ENCODE measurements at places on chromosomes 5 and 9.

GRCh38 chr5:82376307-82376706 is 98.2 kb upstream of the RPS23 start:
- no peak for DNase-seq

DNA sequence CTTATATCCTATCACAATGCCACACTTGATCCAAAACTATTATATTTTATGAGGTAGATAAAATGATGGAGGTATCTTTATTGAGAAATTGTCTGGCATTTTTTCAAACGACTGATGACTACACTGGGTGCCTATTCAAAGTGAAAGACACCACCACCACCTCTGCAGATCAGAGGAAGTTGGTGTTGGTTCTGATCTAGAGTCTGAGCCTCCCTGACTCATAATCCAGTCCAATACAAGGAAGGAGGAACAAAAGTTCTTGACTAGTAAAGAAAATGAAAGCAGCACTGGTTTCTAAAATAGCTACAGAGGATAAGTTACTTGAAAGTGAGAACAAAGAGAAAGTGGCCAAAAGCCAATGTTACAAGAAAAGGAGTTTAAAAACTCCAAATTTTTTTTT is 139.9 kb downstream of the RFX3 start:
- DNase-seq: no peak

DNA sequence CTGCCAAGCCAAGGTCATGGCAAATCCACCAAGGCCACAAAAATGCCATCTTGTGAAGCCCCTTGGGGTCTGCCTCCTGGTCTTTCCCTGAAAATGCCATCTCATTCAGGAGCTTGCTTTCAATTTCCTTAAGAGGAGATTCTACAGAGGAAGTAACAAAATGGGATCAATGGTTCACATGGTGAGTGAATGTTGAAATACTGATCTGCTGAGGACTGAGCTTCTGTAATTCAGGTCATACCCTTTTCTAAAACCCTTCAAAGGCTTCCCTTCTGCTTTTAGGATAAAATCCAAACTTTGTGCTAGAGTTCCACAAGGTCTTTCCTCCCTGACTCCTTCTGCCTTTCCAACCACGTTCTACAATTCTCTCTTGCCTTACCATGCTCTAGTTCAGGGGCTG is 24.7 kb upstream of the NR3C1 start:
- DNase-seq: no peak

DNA sequence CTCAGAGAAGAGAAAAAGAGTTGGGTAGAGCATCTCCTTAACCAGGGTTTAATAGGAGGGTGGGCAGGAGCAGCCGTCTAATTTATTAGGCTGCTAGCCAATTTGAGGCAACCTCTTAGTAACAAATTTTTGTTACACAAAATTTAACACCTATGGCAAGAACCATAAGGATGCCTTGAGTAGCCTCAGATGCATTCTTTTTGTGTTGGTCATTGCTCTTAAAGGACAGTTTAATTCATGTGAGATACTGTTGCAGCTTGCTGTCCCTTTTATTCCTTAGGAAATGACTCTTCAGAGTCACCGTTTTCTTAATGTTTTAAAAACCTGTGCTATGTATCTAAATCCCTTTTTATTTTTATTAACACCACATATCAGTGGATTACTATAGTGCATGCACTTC is 255.1 kb downstream of the MAST4 start:
- no peak for DNase-seq

DNA sequence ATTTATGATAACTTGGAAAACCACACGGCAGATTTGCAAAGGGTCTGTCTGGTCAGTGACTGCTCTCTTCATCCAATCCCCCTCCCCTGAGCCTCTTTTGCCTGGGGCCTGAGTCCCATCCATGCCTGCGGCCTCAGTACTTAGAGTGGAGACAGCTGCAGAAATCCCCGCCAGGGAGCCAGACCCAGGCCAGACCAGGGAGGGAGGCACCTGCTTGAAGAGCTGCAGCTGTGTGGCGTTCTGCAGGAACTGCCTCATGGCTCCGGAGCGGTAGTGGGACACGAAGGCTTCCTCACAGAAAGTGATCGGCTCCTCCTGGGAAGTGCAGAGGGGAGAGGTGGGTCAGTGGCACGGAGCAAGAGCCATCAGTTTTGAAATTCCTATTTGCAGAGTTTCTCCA is 101.6 kb downstream of the CRB2 start:
- no peak for DNase-seq

Data from naive thymus-derived CD8-positive, alpha-beta T cell (primary cell).